NCI-H524 treated with DMSO at 0.1 percent for 48 hours (cell line): ENCODE measurements at places on chromosomes 16 and 17.
A peak's percentile ranks its signal among the peaks of the same experiment; 100 is the strongest.

DNA sequence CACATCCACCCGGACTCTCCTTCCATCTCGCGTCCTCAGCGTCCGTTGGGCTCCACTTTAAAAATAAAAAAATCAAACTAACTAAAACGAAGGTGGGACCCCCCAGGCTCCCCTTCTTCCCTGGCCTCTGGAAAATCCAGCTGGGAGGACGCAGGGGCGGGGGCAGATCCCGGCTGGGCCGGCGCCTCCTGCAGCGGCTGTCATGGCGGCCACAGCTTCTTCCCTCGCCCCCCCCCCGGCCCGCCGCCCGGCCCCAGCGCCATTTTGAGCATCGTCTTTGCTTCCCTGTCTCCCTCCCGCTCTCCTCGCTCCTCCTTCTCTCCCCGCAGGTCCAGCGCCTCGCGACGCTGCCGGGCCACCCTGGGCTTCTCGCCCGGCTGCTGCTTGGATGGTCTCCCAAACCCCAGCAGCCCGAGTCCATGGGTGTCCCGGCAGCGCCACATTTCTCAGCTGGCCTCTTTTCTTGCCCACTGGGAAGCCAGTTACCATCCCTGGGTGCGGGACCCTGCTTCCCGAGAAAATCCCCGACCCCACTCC is 3.3 kb downstream of the HOXB2 start:
- no peak for DNase-seq

DNA sequence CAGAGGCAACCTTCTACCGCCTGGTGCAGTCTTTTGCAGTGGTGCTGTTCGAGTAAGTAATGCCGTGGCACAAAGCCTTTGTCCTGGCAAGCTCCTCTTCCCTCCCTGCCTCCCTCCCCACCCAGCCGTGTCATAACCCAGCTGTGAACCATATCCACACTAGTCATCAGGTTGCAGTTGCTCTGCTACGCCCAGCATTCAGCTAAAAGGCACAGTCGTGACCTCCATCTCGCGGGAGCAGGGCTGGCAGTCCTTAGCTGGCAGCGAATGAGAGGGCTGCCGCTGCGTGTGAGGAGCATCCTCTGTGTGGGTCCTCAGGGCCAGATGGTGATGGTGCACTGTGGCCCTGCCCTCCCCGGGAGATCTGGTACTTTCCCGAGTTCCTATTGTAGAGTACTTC is 39.3 kb downstream of the CIBAR2 start:
- peak; percentile 80 for DNase-seq

DNA sequence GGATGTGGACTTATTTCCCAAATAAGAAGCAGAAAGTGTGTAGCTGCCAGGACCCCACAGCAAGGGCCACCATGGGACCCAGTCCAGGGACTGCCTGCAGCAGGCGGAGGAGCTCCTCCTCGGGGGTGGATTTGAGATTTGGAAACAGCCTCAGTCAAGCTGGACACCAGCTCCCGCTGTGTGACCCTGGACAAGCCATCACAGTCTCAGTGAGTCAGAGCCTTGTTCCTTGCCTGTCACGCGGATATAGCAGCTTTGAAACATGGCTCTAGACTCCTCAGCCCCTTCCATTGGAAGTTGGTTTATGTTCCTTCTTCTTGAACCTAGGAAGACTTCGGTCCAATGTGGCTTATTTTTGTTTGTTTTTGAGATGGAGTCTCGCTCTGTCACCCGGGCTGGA is 12.5 kb upstream of the DPEP1 start:
- DNase-seq, result no peak

DNA sequence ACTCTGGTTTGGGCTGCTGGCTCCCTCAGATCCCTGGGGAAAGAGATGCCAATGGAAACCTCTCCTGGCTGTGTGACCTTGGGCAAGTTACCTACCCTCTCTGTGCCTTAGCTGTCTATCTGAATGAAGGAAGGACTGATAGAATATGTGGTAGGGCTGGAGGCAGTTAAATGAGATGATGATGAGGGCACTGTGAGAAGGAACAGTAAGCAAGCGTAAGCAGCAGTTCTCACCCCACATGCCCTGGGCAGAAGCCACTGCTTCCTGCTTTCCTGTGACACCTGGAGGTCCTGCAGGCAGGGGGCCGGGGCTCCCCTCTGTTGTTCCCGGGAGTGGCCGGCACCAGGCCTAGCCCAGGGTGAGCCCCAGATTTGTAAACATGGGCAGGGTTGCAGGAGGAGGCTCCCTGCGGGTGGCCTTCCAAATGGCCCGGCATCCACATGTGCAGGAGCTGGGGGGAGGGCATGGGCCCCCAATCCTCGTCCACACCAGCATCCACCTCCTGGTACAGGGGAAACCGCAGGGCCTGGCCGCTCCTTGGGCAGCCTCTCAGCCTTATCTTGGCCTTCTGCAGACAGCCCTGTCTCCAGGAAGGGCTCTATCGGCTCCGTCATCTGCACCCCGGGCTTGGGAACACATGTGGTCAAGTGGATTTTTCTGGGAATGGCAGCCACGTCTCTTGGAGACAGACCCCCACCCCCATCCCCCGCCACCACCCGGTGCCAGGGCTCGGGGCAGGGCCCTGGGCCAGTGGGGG is 235.6 kb upstream of the GSE1 start:
- no peak for DNase-seq
